ENCODE measurements at places on chromosomes 3 and 15.

- no peak for DNase-seq
Measured at GRCh38 chr3:179829401-179829800, 176.6 kb downstream of the USP13 start.

DNA sequence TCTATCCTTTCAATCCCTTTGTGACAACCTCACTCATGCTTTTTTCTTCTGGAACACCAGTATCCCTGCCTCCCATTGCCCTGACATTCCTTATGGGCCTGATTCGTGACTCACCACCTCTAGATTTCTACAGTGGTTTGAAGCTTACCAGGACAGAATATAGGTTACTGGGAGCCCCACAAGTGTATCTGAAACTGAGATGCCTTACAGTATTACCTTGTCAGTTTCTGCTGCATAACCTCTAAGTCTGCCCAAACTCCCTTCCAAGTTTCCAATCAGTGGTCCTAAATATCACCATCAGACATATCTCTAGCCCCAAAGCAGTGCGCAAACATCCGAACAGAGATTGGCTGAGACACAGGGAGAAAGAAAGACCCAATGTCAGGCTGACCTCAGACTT is 5.6 kb downstream of the CPB1 start:
- DNase-seq, result no peak

DNA sequence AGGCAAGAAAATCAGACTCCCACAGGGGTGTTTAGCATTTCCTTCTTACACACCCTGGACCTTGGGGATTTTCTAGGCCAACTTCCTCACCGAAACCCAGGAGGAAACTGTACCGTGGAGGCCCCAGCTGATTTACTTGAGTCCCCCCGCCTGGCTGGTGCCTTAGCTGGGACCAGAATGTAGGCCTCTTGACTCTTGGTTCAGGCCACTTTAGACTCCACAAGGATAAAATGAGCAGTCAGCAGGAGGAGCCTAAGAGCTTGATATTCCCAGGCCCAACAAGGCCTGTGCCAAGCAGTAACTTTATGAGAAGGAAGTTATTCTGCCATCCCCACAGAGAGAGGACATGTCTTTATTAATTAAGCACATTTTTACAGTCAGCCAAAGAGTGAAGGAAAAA is 4.6 kb upstream of the APBA2 start:
- DNase-seq, result no peak

GRCh38 chr15:69666441-69666882 is 213.8 kb downstream of the RPLP1 start:
- no peak for DNase-seq

GRCh38 chr3:178244733-178245709 is 291.2 kb upstream of the KCNMB2 start:
- DNase-seq, result no peak

DNA sequence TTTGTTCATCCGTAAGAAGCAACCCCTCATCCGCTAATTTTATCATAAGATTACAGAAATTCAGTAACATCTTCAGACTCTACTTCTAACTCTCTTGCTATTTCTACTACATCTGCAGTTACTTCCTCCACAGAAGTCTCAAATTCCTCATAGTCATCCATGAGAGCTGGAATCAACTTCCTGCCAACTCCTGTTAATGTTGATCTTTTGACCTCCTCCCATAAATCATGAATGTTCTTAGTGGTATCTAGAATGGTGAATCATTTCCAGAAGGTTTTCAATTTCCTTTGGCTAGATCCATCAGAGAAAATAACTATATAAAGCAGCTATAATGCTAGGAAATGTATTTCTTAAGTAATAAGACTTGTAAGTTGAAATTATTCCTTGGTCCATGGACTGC is 115.1 kb downstream of the TAFA4 start:
- no peak for DNase-seq

DNA sequence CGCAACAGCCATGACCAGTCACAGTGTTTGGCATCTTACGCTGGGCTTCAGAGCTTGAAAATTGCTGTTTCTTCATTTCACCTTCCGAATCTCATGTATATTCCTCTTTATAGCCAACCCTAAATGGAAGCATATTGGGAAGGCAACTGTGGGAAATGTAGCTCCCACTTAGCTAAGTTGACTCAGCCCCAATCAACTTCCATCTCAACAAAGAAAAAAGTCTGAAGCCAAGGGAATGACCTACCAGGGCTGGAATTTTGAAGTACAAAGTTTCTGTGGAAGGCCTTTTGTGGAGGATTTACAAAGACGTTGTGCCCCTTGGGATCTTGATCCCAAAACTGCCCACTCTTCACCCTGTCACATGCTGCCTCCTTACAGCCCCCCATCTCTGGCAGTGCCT is 85.2 kb upstream of the OXTR start:
- no peak for DNase-seq

DNA sequence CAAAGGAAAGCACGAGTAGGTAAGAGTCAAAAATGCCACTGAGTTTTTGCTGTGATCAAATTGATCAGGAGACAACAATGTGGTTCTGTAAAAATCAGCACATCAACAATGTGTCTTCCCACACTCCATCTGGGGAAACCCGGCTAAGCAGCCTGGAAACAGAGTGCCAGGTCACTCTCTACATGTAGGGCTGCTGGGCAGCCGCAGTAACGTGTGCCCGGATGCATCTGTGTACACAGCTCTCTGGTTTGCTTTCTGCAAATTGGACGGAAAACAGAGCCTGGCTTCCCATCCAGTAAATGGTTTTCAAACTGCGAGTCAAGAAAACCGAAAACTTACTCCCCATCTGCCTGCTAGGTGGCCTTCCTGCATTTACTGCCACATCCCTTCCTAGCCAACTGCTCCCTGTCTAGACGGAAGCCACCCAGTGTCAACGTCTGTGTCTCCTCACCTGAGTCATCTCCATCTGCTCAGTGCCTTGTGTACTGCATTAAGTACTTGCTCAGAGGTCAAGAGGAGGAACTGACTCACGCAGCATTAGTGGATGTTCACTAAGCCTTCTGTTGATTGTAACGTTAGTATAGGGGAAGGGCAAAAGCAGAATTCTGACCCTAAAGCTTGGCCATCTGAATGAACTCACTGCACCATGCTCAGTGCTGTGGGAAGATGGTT is 124.1 kb downstream of the TJP1 start:
- DNase-seq, result no peak

- DNase-seq, result no peak
Measured at GRCh38 chr3:174441588-174442301, 417.4 kb upstream of the NAALADL2 start.

DNA sequence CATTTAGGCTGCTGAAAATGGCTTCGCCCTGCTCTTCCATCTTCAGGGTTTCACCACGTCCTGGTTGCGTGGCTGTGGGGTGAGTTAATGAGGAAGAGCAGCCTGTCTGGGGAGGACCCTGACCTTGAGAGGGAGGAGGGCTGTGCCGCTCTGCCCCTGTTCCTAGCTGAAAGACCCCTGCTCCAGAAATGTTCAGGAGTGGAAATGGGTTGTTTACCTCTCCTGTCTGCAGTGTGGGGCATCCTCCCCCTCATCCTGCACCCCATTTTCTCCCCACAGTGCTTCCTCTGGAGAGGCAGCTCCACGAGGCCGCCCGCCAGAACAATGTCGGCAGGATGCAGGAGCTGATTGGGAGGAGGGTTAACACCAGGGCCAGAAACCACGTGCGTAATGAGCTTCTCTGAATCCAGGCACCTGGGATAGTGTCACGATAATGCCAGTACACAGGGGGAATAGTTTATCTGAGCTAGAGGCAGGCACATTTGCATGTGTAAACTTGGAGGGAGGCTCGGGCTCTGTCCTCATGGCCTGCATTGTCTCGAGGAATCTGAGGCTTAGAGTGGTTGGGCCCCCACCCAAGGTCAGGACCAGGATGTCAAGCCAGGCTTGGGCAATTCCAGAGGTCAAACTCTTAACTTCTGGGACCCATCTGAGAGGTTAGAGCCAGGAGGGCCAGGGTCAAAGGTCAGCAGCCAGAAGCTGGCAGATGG is 4.0 kb downstream of the ANKDD1A start:
- no peak for DNase-seq

DNA sequence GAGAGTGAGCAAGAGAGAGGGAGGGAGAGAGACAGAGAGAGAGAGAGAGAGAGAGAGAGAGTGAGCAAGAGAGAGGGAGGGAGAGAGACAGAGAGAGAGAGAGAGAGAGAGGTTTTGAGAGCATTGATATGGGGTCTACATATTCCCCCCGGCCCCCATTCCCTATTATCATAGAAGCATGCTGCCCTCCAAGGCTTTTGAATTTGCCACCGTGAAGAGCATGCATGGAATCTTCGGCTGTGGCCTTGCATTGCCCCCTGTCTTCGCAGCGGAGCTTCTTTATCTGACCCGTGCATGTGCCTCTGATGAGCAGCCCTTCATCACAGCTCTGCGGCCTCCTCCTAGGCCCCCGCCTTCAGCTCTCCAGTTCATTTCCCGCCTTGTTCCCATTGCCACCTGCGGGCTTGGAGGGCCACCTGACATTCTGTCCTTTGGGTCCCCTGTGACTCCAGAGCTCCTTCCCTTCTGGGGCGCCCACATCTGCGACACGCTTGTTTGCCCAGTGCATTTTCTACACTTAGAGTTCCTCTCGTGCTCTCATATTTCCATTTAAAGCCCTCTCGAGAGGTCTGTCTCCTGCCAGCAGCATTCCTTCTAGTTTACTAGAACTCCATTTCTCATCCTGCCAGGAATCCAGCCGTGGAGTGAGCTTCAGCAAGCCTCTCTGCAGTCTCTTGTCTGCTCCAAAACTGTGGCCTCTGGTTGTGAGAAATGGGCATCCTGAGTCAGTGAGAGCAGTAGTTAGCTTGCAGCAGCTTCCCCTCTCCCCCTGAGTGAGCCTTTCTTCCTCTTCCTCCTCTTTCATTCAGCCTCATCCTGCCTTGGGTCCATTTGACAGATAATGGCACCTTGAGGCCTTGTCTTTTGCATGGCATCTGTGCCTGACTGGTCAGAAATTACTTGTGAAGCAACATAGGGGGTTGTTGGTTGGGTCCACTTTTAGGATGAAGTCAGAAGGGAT is 25.3 kb downstream of the LPP start:
- no peak for DNase-seq

- no peak for DNase-seq
Measured at GRCh38 chr3:103181160-103181559, 746.3 kb downstream of the ZPLD1 start.

GRCh38 chr3:47612178-47612577 is 33.5 kb upstream of the CSPG5 start:
- DNase-seq, result no peak

DNA sequence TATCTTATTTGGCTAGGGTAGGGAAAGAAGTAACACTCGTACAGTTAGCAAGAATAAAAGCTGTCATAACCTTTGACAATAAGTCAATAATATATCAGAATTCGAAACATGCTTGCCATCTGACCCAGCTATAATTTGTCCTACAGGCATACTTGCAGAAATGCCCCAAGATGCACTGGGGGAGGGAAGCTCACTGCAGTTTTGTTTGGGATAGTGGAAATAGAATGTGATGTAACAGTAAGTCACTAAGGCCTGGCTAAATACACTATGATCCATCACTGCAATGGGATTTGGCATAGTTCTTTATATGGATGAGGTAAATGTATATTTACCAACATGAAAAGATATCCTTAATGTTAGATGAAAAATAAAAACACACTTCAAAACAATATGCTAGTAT is 25.5 kb upstream of the TMOD3 start:
- no peak for DNase-seq

- no peak for DNase-seq
Measured at GRCh38 chr3:99579246-99579645, 59.1 kb upstream of the COL8A1 start.

GRCh38 chr3:16797831-16798230 is 86.9 kb upstream of the PLCL2 start:
- no peak for DNase-seq

DNA sequence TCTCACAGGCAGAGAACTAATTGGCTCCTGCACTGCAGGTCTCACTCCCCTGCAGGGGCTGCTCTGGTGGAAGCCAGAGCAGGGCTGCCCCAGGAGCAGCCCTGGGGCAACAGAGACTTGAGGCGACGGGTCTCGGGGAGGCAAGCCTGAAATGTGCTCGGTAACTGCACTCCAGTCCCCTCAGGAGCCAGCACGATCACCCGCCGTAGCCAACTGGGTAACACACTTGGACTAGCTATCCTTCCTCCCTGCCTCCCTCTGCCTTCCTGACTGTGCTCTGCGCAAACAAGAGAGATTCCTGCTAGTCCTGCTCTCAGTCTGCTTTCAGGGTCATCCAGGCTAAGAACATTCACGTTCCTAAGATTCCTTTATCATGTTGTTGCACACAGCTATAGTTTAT is 140.7 kb upstream of the NSMCE3 start:
- DNase-seq, result no peak

GRCh38 chr3:104388619-104389018 is 978.1 kb upstream of the ALCAM start:
- DNase-seq, result no peak

DNA sequence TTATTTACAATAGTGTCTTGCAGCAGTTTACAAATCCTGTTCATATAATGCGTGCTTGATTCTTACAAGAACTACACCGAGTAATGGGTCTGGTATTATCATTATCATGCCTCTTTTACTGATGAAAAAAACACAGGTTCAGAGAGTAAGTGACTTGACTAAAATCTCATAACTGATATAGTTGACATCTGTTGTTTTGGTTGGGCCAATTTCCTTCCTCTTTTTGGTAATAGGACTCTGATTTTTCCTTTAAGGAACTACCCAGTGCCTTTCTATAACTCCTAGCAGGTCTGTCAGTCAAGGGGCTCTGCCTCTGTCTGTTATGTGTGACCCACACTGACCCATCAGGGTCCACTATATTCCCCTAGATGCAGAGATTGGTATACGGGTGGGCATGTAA is 14.6 kb upstream of the BLOC1S6 start:
- DNase-seq, result no peak

GRCh38 chr3:129794311-129795185 is 99.0 kb downstream of the TMCC1 start:
- DNase-seq, result no peak

DNA sequence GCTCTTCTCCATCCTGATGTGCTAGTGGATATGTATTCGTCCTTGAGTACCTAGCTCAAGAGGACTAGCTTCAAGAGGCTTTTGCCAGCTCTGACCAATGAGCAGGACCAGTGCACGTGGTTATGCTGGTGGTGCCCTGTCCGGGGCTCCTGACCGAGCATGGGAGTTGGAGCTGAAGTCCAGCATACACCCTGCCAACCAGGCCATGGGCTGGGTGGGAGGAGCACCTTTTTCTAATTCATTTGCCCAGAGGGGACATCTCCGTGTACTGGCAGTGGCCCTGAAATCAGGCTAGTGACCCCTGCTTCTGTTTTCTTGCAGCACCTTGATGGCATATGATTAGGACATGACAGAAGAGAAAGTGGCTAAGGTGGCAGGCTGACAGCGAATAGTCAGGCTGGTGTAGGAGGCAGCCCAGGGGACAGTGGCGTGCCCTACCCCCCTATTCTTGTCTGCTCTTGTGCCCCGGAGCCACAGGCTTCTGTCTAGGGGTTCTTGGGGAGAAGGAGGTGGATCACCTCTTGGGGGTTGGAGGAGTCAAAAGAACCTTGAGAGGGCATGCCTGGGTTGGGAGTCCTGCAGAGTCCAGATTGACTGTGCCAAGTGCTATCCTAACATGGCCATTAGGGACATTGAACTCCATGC is 16.5 kb downstream of the PODXL2 start:
- no peak for DNase-seq

DNA sequence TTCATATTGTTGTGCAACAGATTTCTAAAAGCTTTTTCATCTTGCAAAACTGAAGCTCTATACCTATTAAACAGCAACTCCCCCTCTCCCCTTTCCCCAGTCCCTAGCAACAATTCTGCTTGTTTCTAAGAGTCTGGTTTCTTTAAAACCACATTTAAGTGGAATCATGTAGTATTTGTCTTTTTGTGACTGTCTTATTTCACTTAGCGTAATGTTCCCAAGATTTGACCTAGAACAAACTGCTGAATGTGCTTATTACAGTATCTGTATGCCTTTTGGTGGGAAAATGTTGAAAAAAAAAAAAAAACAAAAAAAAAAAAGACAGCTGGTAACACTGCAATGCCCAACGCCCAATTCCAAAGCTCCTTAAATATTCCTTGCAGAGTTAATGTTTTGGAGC is 19.5 kb upstream of the SPESP1 start:
- no peak for DNase-seq
